ENCODE measurements at places on chromosomes 13 and 19.

- no peak for DNase-seq
Observed at GRCh38 chr13:35472323-35472881, 4.1 kb downstream of the MAB21L1 start.

- no peak for DNase-seq
Observed at GRCh38 chr13:74191410-74191809, 57.2 kb upstream of the KLF12 start.

- DNase-seq = no peak
Observed at GRCh38 chr19:27652281-27652680, 1560.7 kb downstream of the UQCRFS1 start.

DNA sequence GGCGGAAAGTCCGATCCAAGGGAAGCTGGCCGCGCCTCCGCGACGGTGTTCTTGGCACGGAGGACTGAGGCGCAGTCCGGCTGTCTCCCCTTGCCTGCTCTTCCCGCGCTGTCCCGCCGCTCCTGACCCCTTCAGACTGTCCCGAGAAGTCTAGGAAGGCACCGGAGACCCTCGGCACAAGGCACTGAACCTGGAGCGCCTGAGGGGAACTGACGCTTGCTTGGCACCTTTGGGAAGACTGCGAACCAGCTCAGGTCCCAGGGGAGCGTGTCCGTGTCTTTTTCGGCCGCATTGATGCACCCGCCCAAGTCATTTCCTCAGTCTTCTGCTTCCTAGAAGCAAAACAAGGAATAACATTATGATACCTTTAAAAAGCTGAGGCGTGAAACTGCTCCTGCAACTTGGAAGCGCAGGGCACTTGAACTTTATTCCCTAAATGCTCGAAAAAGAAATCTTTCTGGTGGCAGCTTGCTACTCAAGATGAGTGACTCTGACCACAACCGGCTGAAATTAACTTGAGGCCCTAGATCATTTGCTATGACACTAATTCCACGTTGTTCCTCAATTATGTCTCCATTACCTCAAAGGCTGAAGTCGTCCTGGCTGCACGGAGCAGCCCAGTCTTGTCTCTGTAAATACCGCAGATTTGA is 735 bp upstream of the FLT1 start:
- no peak for DNase-seq

DNA sequence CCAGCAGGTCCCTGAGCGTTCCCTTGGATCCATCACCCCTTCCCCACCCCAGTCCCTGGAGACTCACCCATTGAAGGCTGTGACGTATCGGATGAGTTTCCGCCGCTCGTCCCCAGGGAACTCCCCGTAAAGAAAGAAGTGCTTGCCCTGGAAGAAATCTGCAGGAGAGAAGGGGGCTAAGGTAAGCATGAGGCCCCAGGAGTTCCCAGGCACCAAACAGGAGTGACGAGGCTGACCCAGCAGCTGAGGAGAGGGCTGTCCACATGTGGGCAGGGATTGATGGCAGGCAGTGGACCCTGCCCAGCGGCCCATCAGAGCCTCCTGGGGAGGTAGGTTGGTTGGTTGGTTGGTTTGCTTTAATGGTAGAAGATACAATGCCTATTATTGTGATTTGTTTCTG is 11.1 kb downstream of the ZNF575 start:
- no peak for DNase-seq

DNA sequence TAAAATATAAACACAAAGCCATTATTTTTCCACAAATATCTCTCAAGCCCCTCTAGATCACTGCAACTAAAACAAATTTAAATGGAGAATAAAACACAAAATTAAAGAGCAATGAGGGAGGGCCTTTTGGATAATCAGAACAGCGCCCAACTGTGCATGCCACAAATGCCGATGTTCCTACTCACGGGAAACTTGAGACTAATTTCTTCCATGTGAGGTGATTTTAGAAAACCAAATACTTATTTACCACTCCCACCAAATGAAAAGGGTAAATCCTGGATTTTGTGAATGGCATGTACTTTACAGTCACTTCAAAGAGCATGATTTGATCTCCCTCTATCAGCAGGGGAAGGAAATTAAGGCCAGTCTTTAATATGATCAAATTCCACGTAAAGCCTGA is 74.8 kb downstream of the SLC7A1 start:
- DNase-seq = peak; percentile 85

- no peak for DNase-seq
Observed at GRCh38 chr19:7743425-7743841, 3.9 kb downstream of the CD209 start.

- DNase-seq = peak; percentile 86
Observed at GRCh38 chr19:2503521-2504109, 27.7 kb downstream of the GADD45B start.

DNA sequence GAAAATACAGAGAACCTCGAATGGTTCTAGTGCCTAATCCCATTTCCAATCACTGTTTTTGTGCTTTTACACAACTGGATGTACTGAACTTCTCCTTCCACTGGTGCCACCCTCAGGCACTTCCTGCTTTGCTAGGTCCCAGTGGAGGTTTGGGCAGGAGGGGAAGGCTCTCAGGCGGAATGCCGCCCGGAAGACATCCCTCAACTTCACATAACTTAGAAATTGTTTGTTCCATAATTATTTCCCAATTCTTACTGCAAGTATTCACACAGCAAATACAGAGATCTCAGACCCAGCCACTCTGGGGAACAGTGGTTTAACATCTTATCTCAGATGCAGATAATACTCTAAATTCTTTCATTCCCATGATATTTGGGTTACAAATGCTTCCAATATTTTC is 195.7 kb upstream of the IPO5 start:
- no peak for DNase-seq

- no peak for DNase-seq
Observed at GRCh38 chr19:33703438-33703750, 81.6 kb downstream of the CHST8 start.

DNA sequence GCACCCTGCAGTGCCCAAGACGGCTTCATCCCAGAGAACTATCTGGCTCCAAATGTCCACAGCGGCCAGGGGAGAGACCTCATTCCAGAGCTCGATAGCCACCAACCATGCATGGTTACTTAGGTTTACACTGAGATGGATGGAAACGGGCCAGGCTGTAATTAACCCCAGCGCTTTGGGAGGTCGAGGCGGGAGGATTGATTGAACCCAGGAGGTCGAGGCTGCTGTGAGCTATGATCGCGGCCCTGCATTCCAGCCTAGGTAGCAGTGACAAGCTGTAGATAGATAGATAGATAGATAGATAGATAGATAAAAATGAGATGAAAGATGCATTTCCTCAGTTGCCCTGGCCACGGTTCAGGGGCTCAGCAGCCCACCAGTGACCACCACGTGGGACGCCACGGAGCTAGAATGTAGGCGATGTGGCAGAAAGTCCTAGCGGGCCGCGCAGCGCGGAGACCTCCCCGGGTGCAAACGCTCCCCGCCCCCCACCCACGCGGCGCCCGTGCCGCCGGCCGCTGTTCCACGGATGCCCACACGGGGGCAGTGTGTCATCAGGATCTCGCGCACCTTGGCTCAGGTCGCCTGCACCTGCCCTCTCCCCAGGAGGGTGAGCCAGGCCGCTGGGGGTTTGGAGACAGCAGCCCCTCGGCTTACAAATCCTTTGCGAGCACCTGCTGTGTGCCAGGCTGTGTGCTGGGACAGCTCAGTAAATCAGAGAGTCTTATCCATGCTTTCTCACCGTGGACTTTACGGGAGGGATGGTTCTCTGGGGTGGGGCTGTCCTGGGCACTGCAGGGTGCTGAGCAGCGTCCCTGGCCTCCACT is 13.5 kb upstream of the TLE5 start:
- DNase-seq = peak; percentile 87

- DNase-seq = no peak
Observed at GRCh38 chr13:112325920-112326645, 50.1 kb upstream of the SPACA7 start.

DNA sequence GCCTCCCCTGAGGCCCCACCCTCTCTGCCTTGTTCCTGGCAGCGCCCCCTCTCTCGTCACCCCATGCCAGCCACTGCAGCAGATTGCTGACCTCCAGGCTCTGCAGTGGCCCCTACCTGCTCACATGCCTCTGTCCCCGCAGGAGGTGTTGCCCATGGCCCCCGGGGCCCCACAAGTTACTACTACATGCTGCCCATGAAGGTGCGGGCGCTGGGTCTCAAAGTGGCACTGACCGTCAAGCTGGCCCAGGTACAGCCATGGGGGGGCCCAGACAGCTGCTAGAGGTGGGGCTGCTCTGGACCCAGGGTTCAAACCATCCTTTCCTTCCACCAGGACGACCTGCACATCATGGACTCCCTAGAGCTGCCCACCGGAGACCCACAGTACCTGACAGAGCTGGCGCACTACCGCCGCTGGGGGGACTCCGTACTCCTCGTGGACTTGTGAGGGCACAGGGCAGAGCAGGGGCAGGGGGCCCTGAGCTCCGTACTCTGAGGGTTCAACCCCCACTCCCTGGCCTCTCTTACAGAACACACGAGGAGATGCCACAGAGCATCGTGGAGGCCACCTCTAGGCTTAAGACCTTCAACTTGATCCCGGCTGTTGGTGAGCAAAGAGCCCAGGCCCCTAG is 6.2 kb downstream of the MRPL4 start:
- no peak for DNase-seq

DNA sequence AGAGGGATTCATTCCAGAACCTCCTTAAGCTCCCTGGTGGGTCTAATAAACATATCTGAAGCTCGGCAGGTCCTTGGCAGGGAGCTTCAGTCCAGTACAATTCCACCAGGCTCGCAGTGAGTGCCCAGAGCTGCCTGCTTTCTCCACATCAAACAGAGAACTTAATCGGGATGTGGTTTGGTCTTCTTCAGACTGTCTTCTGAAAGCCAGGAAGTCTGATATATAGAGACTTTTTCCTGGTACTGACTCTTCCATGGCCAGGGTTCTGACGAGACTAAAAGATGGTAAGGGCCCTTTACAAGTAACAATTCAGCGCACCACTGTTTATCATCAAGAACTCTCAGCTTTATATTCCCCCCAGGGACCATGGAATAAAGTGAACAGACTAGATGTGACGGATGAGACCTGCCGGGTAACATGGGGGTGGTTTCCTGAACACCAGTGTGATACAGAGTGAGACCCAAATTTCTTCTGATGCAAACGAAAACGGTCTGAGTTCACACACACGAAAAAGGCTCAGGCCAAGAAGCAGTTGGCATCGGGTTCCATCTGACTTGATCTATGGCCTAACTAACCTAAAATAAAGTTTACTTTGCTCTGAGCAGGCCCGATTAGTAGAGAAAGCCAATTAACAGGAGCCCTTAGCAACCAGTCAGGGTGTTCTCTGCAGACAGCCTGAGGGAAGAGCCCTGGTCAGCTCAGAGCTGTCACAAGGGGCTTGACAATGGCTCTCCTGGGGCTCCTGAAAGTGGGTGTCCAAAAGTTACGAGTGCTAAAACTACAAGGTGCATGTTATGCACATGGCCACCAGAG is 29.0 kb downstream of the RANBP3 start:
- no peak for DNase-seq

GRCh38 chr19:45135176-45135885 is 25.5 kb downstream of the NKPD1 start:
- DNase-seq = no peak

- DNase-seq = no peak
Observed at GRCh38 chr13:111850458-111850857, 216.5 kb upstream of the SOX1 start.

- no peak for DNase-seq
Observed at GRCh38 chr13:103895835-103896531, 829.8 kb upstream of the SLC10A2 start.

GRCh38 chr19:18644196-18645034 is 7.6 kb downstream of the KLHL26 start:
- no peak for DNase-seq

DNA sequence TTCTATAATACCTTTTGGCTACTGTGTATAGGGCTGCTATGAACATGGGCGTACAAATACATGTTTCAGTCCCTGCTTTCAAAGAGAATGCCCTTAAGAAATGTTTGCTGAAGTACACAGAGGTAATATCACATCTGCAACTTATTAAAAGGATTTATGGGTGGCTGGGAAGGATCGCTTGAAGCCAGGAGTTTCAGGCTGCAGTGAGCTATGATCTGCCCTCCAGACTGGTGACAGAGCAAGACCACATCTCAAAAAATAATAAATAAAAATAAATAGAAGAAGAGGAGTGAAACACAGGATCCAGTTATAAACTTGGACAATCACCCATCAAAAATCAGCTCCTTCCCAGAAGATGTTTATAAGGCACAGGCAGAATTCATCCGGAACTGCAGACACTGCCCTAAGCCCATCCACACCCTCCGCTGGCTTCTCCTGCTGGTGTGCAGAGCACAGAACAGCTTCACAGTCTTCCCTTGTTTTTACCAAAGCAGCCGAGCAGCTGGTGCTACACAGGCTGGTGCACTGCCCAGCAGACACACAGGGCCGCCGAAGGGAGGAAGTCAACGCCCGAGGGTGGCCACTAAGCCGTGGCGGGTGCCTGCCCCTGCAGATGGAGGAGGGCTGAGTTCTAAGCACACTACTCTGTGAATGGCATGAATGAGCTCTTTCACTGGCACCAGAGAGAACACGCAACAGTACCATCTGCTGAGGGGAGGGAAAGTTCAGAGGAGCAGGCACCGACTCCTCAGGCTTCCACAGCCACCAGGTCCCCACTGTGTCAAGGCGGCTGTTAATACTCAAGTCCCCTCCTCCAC is 44.0 kb downstream of the BRD4 start:
- peak; percentile 37 for DNase-seq

DNA sequence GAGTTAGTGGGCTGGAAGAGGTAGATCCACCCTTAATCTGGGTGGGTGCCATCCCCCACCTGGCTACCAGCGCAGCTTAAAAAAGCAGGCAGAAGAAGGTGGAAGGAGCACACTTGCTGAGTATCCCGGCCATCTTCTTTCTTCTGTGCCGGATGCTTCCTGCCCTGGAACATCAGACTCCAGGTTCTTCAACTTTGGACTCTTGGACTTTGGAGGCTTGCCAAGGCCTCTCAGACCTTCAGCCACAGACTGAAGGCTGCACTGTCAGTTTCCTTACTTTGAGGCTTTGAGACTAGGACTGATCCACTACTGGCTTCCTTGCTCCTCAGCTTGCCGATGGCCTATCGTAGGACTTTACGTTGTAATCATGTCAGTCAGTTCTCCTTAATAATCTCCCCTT is 127.6 kb upstream of the GPC6 start:
- no peak for DNase-seq

GRCh38 chr13:47081246-47081645 is 184.4 kb upstream of the HTR2A start:
- no peak for DNase-seq

GRCh38 chr13:45700971-45701900 is 884 bp upstream of the CBY2 start:
- no peak for DNase-seq

- DNase-seq = peak; percentile 68
Observed at GRCh38 chr13:22915442-22916082, 265.2 kb upstream of the SGCG start.

GRCh38 chr13:110129539-110130186 is 177.3 kb downstream of the COL4A1 start:
- no peak for DNase-seq

DNA sequence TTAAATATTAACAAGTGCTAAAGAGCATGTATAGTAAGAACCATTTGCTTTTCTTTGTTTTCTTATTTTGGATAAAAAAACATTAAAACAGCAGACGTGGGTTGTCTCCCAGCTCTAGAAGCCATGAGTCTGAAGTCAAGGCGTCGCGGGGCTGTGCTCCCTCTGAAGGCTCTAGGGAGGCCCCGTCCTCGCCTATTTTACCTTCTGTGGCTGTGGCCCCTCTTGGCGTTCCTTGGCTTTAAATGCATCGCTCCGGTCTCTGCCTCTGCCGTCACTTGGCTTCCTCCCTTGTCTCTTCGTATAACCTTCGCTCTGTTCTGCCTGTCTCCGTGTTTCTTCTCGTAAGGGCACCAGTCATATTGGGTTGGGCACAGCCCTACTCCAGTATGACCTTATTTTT is 75.3 kb downstream of the ING1 start:
- no peak for DNase-seq

GRCh38 chr13:112244495-112245177 is 131.5 kb upstream of the SPACA7 start:
- no peak for DNase-seq

Data from GM03348 (cell line).